Progenitor cell of endocrine pancreas (in vitro differentiated cells): ENCODE measurements at places on chromosomes 6 and 20. TPM values are rescaled to one million over a fixed set of nuclear protein-coding genes. Genes with fewer than 3 reads are reported as not detected.

GRCh38 chr6:158488065-158488464, 71.8 kb upstream of the TMEM181 start:
- no peak for DNase-seq

DNA sequence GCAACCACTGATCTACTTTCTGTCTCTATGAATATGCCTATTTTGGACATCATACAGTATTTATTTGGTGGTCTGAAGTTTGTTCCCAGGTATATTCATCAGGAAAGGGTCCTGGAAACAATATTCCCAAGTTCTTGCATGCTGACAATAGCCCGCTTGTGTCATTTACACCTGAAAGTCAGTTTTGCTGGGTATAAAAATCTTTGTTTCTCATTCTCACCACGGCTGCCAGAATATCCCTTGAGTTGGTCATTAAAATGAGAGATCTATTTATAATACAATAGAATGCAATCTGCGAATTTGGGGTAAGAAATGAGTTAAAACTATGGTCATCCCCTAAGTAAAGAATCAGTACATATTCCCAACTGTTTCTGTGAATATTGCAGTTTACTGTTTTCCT, 79.0 kb downstream of the MAN1A1 start:
- no peak for DNase-seq

DNA sequence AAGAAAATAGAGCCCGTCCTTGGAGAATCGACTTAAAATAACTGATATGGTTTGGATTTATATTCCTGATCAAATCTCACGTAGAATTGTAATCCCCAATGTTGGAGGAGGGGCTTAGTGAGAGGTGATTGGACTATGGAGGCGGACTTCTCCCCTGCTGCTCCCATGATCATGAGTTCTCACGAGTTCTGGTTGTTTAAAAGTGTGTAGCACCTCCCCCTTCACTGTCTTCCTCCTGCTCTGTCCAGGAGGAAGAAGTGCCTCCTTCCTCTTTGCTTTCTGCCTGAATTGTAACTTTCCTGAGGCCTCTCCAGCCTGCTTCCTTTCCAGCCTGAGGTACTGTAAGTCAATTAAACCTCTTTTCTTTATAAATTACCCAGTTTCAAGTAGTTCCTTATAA, 529.2 kb downstream of the HAO1 start:
- DNase-seq, result no peak

DNA sequence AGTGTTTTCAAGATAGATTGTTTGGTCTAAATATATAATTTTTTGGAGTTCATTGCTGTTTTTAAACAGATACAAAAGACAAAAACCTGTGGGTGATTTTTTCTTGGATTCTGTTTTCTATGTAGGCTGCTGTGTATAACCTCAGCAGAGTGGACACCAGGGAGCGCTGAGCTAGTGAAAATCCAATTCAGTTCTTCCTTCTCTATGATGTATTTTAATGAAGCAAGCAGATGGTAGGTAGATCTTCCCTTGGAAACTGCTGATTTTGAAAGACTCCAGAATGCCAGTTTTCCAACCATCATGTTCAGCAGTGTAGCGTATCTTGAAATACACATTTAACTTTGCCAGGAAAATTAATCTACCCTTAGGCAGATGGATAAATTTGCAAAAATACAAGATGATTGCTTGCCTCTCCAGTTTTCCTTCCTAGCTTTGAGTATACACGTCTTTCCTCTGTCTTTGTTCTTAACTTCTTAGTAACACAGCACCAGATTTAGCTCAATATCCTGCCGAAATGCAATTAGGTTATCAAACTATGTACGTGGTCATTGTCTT, 178.0 kb downstream of the PHF3 start:
- DNase-seq, result no peak

DNA sequence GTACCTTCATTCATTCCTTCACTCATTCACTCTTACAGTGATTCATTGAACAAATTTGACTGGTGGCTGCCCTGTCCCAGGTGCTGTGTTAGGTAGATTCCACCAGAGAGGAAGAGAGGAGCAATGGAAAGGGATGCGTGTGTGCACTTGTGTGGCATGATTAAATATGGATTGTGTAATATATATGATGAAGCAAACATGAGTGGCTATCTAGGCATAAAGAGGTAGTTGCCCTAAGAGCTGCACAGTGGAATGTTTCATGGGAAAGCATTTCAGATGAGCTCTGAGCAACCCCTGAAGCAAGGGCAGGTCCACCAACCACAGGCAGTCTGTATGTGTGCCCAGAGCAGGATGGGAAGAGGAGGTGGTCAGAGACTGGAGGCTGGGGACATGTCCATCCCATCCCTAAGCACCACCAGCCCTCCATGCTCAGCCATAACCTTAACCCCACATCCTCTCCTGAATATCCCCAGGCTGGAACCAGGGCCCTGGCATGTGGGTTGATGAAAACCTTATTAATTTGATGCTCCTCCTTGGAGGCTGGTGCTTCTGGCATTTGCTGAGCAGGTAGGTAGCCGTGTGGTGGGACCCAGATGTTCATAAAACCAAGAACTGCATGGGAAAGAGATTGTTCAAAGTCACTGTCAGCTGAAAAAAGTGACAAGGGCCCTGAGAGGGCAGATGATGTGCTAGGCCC, 226.2 kb downstream of the SYNDIG1 start:
- DNase-seq, result no peak

DNA sequence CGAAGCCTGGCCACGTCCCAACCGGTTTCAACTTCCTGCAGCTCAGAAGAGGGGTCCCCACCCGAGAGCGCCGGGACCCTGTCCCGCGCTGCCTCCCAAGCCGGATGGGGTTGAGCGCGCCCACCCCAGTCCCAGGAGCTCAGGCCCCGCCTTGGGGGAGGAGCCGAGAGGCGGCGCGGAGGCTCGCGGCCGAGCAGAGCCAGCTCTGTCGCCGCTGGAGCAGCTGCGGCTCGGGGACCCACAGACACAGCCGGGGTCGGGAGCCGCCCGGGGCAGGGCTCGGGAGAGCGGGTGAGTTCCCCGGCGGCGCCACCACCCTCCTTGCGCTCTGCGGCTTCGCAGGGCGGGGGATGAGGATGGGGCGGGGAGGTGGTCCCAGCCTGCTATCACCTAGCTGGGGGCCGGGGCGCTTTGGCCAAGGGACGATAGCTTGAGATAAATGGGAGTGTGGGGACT, at the start of gene PPP1R16B:
PPP1R16B (plus strand) TSS at position 196 of the 456 bp plus-strand sequence. CDS start 30,229 bp downstream, outside the sequence.
- peak; percentile 41 for DNase-seq

GRCh38 chr20:44941120-44941691, 19.0 kb downstream of the TOMM34 start:
- DNase-seq, result no peak

- DNase-seq, result no peak
Measured at GRCh38 chr20:62837790-62838127, 20.9 kb downstream of the COL9A3 start.

GRCh38 chr20:12679447-12679846, 329.3 kb upstream of the SPTLC3 start:
- DNase-seq, result no peak

DNA sequence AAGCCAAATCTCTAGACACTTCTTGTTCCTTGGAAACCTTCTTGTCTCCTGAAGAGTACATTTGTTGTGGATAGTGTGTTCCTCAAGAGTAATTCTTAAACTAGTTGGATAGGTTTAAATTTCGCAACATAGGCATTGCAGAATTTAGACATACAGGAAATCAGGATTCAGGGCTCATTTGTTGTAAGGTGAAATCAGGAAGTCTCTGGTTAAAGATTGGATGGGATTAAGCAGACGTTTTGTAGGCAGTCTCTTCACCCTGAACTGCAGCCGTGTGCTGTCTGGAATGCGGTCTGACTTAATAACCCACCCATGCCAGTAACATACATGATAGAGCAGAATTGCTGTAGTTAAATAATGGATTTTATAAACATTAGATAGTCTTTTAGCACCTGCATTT, 21.7 kb downstream of the HIVEP1 start:
- no peak for DNase-seq

DNA sequence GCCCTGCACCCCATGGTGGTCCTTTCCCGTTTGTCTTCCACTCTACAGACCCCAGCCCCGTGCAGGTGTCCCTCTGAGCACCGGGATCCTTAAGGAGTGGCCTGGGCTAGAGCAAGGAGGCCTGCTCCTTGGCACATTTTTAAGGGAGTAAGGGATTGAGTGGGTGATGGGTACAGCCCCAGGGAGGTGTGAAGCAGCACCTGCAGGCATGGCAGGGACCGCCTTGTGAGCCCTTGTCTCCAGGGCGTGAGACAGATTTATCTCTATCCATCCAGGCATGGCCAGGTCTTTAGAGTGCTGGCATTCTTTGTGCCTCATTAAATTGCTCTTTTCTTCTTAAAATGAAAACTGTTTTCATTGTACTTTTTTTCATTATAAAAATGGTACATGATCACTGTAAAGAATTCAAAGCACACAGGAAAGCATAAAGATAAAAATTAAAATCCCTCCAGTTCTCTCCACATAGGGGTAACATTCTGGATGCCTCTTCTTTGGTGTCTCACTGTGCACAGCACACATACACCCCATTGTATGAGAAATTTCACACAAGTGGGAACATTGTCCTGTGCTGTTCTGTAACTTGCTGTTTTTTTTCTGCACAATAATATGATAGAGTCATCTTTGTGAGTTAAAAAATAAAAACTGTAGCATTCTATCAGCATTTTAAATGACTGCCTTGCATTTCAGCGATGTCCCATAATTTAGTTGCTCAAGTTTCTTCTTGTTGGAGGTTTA, 31.9 kb upstream of the ZNF831 start:
- no peak for DNase-seq

DNA sequence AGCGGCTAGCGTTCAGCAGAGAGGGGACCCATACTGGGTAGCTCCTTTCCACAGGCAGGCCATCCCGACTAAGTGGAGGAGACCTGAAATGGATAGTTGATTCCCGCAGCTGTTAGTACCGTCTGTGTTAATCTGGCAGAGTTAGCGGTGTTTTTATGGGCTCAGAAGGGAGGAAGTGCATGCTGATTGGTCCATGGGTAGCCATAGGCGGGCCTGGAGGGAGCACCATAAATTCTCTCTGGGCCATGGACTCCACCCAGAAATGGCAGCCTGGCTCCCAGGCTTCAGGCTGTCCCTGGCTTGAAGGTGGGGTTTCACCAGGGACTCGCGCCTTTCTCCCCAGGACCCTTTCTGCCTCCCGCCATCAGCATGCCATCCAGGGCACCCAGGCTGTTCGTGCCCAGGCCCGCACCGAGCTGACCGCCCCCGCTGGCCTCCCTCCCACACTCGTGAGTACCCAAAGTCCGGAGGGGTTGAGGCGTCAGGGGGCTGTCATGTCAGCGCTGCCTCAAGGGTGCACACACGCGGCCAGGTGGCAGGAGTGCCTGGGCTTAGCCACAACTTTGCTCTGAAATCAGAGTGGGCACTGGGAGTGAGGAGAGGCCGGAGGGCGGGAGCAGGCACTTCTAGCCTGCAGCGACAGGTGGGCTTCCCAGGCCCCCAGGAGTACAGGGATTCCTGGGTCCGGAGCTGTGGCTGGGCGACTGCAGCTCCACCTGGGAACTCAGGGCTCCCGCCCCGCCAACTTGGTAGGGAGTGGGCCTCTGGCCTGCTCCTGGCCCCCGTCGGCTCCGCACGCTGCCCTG, 694.3 kb upstream of the FLRT3 start:
- DNase-seq, result no peak

- DNase-seq, result no peak
Measured at GRCh38 chr6:139137706-139138105, 2.8 kb downstream of the HECA start.

DNA sequence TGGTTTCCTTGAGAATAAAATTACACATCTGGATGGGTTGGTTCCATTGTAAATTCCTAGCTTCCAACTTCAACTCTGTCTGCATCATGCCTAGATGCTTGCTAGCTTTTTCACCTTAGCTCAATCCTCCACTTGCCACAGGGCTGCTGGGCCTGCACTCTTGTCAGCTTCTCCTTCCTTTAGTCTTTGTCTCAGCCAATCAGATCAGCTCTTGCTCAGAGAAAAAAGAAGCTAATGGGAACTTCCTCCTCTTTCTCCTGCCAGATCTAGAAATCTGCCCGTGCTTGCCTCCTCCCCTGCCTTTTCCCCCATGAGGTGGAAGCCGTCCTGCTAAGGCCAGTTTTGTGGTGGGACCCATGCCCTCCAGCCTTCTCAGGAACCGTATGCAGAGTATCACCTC, 18.5 kb downstream of the RAE1 start:
- DNase-seq, result no peak

- no peak for DNase-seq
Measured at GRCh38 chr20:15862178-15862577, 711.1 kb downstream of the KIF16B start.

DNA sequence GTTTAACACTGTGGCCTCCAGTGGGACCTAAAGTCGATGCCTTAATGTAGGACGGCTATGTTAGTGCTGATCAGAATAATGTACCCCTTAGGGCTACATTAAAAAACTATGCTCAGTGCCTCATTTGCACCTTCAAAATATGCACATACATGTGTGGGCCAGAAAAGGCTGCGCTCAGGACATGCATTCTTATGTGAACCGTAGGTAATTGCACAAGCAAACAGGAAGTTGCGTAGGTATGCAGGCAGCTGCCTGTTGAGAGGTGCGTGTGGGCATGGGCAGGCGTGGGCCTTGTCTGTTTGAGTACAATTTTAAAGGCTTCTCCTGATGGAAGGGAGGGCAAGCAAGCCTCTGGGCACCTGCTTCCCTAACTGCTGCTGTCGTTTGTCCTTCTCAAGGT, 116.2 kb upstream of the JAG1 start:
- DNase-seq, result no peak

DNA sequence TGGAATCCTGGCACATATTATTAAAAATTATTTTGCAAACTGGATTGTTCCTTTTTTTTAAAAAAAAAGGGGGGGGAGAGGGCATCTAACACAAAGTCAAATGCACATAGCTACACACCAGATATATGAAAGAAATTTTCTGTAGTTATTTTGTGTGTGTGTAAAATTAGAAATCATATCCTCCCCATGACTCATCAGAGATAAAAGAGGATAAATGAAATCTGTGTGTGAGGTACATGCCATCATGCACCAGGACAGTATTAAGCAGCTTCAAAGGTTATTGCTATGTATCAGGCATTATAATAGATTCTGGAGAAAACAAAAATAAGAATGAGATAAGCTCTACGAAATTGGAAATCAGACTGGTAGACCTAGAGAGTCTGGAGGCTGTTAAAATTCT, 5.2 kb downstream of the BTBD9 start:
- DNase-seq, result no peak

DNA sequence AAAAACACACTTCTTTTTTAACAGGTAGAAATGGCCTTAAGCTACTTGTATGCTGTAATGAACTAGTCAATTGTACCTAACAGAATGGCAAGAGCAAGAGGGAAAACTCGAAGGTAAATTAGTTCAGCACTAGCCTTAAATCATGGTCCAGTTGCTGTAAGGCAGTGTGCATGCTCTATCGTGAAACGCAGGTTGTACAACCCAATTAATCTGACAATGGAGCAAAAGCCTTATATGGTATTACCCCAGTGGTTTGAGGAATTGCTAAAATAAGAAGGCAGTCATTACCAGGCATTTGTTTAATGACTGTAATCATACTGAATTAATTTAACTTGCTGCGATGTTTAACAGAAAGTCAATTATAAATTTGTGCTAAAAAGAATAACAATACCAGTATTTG, 69.3 kb upstream of the SOX4 start:
- no peak for DNase-seq

The CGAS gene
- 0.24 and 0.31 TPM in 2 replicates for total RNA-seq

The FOXS1 gene
- not detected in 2 replicates for total RNA-seq

The HLA-DQA1 gene
- total RNA-seq, result not detected in 2 replicates
